ENCODE measurements at places on chromosomes 1 and 21.

DNA sequence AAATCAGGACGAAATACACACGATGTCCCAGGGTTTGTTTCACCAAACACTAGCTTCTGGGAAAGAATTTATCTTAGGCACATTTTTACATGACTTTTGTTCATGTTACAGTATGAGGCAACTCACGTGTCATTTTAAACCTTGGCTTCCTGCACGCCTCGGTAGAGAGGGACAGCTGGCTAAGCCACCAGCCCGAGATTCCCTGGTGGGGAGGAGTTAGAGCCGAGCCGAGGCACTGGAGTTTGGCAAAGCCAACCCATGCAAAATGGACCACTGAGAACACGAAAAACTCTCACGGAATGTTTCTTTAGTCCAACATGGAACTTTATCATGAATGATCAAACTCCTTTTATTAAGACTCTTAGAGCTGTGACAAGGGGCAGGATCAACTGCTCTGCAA, 240.0 kb downstream of the DYRK1A start:
- no peak for DNase-seq

DNA sequence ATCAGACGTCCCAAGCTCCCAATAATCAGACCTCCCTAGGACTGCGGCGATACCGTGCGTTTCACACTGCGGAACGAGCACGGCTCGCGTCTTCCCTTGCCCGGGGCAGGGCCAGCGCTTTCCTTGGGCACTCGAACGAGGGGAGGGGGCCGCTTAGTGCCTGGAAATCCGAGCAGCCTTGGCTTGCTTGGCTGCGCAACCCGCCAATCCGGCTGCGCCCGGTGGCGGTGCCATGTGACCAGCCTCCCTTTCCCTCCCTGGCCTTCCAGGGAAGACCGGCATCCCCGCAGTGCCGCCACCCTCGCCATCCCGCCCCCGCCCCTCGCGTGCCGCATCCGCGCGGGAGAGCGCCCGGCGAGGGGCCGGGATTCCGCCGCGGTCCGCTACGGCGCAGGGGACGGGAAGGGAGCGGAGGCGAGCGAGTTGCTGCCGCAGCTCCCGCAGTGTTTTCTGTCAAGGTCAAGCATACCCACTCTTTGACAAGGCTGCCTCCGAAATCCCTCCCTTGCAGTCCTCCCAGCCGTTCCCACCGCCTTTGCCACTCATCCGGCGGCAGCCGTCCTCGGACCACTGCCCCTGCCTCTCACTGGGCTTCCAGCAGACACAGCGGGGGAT, 8.3 kb upstream of the RNF19B start:
- peak; percentile 24 for DNase-seq

DNA sequence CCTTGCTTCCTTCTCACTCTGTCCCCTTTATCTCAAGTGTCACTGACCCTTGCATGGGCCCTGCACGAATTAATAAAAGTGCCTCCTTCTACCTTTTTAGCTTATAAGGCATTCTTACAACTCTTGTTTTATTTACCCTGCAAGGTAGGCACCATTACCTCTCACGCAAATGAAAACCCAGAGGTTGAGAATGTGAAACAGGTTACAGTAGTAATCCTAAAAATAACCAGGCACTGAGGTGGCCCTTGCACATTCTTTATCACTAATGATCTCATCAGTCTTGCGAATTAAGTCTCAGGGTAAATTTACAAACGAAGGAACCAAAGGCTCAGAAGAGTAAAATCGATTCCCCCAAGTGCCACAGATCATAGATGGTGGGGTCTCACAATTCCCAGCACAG, 3.7 kb downstream of the GLIS1 start:
- DNase-seq = no peak

DNA sequence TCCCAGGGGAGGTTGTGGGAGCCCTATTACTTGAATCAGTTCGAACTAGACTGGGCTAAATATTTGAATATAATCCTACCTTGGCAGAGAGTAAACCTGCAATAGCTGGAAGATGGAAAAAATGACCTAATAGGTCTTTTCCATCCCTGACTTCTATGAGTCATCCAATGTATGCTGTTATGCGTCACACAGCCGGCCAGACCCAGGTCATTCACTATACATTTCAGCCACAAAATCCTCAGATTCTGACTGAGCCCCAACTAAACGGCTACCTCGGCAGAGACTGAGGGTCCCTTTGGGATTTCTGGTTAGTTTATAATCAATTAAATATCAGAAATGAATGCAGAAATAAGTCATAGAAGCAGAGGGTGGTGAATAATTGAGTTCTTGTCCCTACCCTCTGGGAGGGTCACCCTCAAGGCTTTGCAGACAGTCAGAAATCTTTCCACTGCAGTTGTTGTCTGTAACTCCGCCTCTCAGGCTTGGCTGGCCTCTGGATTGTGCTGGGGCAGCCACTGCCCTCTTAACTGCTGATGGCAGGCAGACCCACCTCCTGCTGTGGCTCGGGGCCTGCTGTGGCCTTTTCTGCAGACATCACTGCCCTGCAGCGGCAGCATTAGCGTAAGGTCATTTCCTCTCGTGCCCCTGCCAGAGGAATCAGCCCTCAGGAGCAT, 240.5 kb downstream of the TGFB2 start:
- no peak for DNase-seq

DNA sequence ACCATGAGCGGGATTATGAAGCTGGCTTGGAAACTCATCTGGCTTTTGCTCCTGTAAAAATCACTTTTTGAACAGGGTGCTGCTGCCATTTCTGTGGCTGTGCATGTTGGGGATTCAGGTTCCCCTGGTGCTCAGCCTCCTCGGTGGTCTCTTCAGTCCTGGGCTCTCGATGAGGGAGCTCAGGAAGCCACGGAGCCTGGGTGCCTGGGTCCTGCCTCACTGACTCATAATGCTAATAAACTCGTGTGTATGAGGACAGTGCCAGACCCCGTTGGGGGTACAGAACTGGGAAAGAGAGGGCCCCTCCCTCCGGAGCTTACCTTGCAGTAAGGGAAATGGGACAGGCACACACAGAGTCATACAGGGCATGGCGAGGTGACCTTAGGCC, 5.8 kb downstream of the COQ8A start:
- no peak for DNase-seq

- DNase-seq = peak; percentile 3
Measured at GRCh38 chr1:70528590-70529333, 117.7 kb downstream of the CTH start.

All from CD4-positive, alpha-beta T cell treated with Interleukin-17A for 4 hours (primary cell).